ENCODE measurements at places on chromosomes 1 and 21. TPM values are rescaled to one million over a fixed set of nuclear protein-coding genes. Genes with fewer than 3 reads are reported as not detected.

DNA sequence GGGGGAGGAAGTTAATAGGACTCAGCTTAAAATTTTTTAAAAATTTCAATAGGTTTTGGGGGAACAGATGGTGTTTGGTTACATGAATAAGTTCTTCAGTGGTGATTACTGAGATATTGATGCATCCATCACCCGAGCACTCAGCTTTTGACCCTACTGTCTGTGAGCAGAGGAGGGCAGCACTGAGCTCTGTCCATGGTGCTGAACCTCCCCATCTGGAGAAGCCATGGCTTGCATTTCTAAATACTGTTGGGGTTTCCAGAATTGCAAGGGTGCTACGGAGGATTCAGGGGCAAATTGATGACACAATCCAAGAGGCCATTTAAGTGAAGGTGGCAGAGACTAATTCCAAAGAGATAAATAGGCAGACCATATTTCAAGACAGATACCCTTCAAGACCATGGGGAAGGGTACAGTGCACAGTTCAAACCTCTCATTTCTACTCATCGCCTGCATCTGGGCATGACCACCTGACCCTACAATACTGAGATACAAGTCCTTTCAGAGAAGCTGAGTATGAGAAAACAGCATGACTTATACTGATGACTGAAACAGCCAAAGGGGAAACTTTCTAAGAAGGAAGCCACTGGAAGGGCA, 17.2 kb downstream of the SYT2 start:
- no peaks in the 10 kb centered on the region for H3K4me1 ChIP-seq
- H3K4me3 ChIP-seq, result no peak overlapping the region
- no peak overlapping the region for H3K27ac ChIP-seq
- H3K36me3 ChIP-seq, result no peaks in the 10 kb centered on the region
- H3K27me3 ChIP-seq, result peaks cover 9% of the 10 kb centered on the region

- H3K4me1 ChIP-seq, result peaks cover 4% of the 10 kb centered on the region
- peak overlapping the region; percentile 37 for H3K4me3 ChIP-seq
- H3K27ac ChIP-seq, result no peak overlapping the region
- no peak for DNase-seq
- no peaks in the 10 kb centered on the region for H3K36me3 ChIP-seq
- H3K27me3 ChIP-seq, result peaks cover 10% of the 10 kb centered on the region
Measured at GRCh38 chr1:23184212-23184934, 15.7 kb upstream of the LUZP1 start.

DNA sequence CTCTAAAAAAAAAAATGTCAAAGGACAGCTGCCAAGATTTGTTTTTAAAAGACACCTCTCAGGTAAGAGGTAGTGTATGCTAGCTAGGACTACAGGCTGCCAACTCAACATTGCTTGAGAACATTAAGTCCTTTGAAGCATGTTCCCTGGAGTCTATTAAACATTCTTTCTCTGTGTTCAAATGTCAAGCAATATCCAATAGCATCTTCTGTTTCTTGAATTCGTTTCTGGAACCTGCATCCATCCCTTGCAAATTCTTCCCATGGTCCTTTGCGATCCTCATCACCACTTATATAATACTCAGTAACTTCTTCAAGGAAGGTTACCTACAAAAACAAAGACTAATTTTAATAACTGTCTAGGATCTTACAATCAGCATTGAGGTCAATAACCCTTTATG, 5.6 kb downstream of the PPP1R15B start:
- H3K4me3 ChIP-seq, result peak overlapping the region; percentile 98
- no peak overlapping the region for H3K27ac ChIP-seq
- no peaks in the 10 kb centered on the region for H3K27me3 ChIP-seq
- peaks cover 85% of the 10 kb centered on the region for H3K36me3 ChIP-seq
- H3K4me1 ChIP-seq, result peaks cover 16% of the 10 kb centered on the region

The MAP10 gene
- total RNA-seq, result 3.2 TPM

The TSPAN1 gene
- 0.46 TPM for total RNA-seq
